ENCODE measurements at places on chromosomes 7 and 10.

- no peak for DNase-seq
Observed at GRCh38 chr10:100904917-100905316, 7.8 kb upstream of the SLF2 start.

GRCh38 chr10:71780156-71780555 lies 6.8 kb upstream of the VSIR start:
- no peak for DNase-seq

- DNase-seq = no peak
Observed at GRCh38 chr7:104973909-104974415, 40.0 kb upstream of the KMT2E start.

- no peak for DNase-seq
Observed at GRCh38 chr7:37193087-37193774, 255.4 kb downstream of the ELMO1 start.
